Cerebellar nuclear complex (tissue), 1 donor: ENCODE measurements at places on chromosomes 4 and X.

DNA sequence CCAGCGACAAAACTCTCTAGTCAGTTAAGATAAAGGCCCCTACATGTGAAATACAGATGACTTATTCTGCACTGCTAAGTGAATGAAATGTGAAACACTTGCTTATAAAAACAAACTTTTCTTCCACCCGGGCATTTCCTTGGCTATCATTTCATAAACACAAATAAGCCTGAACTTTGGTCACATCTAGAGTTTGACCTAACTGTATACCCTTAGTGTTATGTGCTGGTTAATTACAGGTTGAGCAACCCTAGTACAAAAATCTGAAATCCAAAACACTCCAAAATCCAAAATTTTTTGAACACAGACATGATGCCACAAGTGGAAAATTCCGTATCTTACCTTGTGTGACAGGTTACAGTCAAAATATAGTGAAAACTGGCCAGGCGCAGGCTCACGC is 45.9 kb downstream of the SAT1 start:
- DNase-seq: no peak

DNA sequence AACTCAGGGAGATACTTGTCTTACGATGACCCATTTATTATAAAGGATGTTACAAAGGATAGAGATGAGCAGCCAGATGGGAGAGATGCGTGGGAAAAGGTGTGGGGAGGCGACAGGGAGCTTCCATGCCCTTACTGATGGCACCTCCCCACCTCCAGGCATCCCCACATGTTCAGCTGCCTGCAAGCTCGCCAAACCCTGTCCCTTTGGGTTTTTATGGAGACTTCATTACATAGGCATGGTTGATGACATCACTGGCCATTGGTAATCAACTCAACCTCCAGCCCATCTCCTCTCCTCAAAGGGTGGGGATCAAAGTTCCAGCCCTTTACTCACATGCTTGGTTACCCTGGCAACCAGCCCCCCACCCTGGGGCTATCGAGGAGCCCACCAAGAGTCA is 29.4 kb upstream of the SLC2A9 start:
- DNase-seq: no peak

DNA sequence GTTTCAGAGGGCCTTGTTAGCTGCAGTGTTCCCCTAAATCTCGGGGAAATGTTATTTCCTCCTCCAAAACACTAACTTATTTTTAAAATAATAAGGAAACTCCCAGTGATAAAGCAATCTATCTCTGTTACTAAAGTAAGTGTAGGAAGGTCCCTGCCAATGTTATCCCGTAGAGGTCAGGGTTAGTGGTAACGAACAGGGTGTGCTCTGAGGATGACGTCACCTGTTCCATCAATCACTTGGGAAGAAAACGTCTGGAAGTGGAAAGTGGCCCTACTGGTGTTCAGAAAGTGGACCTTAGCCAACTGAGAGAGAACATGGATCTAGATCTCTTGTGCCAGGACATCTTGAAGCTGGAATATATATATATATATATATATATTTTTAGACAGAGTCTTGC is 249.5 kb downstream of the BCOR start:
- no peak for DNase-seq

DNA sequence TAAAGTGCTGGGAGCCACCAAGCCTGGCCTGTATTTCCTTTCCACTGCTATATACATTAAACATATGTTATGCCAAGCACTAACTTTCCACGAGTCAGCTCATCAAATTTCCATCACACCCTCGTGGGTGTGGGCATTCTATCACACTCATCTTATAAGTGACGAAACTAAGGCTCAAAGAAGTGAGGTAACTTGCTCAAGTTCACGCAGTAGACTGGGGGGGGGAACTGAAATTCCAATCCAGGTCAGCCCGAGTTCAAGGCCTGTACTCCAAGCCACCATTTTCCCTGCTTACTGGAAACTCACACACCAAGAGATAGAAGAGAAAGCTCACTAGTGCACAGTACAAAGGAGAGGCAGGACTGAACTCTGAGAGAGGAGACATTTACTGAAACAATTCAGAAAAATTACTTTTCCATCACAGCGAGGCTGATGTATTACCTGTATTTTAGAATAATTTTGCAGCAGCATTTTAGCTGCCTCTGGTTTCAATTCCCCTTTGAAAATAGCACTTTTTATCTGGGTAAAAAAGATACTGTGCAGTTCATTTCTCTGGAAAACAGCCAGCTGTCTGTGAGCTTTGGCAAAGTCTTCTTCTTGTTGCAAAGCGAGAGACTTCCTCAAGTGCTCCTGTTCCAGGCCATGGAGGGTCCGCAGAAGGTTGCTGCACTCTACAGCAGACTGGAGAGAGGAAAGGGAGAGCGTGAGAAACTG is 76.8 kb downstream of the EVC2 start:
- DNase-seq: no peak

DNA sequence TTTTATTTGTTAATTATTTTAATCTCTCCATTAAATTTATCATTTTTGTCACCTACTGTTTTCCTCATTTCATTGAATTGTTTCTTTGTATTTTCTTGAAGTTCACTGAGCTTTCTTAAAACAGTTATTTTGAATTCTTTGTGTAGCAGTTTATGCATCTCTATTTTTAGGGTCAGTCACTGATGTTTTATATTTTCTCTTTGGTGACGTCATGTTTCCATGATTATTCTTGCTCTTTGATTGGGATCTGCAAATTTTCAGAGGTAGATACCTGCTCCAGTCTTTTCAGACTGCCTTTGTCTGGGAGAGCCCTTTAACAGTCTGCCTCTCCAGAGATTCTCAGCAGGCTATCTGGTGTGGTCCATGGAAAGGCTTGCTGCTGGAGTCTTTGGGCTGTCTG is 25.6 kb upstream of the TRPC5 start:
- no peak for DNase-seq

DNA sequence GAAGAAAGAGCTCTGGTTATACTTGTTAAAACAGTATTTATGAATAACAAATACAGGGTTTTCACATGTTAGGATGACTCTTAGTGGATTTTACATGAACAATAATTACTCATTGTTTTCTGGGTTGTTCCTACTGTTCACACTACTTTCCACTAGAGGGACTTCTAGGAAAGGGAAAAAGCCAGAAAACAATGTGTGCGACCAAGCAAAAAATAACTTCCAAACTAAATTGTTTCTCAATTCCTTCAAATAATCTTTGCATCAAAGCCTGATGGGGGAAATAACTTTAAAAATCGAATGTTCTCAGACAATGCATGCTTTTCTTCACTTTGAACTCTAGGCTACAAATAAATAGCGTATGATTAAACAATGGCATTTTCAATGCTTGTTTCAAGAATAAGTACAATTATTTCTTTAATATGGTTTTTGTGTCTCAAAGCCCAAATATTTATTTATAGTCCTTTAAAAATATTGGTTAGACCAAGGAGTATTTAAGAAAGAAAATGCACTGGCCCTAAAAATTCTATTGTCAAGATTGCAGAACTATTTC is 72.1 kb upstream of the ETNPPL start:
- DNase-seq: no peak

- DNase-seq: no peak
These were observed 244.1 kb downstream of the GPC3 start for GRCh38 chrX:133741303-133741702.

DNA sequence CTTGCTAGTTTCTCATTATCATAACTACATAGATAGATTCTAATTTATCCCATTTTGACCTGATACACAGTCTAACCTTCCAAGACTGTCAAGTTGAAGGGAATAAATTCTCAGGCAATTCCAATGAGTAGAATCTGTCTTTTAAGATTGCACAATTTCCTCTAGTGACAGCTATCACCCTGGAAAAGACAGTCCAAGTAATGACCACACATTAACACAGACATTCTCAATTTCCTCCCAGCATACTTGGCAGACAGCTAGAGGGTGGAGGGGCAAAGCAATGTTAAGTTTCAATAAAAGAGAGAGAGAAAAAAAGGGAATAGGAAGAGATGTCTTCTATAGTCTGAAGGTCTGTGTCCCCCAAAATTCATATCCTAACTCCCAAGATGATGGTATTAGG is 234.7 kb downstream of the LDB2 start:
- DNase-seq: no peak

GRCh38 chrX:79371101-79371500 is 4.0 kb upstream of the ITM2A start:
- no peak for DNase-seq

DNA sequence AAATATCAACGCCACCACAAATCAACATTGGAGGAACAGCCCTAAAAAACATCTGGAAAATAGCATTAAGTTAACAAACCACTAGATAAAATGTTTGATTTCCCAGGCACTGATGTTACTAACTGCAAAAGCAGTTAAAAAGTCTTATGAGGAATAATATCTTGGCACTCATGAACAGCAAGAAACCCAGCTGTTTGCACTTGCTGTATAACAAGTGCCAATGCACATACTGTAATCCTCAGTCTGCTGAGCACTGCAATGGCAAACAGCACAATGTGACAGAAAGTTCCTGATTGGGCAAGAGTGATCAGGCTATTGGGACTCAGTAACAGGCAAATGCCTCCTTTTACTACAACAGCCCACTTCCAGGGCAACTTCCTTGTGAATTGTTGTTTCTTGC is 20.8 kb upstream of the SEC24B start:
- no peak for DNase-seq

DNA sequence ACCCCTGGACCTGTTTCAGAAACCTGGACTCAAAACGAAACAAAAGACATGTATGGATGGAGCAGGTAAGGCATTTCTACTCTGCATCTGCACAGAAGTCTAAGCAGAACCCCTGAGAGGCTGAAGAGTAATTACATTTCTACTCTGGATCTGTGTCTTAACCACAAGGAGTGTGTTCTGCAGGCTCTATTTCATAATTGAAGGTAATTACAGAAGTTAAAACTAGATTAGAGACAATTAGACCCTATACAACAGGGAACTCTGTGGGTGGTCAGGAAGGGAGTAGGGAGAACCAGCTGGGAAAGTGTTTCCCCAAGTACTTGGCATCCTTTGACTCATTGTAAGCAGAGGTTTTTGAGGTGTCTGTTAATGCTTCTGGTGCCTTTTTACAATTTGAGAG is 69.8 kb downstream of the IGSF1 start:
- DNase-seq: no peak

DNA sequence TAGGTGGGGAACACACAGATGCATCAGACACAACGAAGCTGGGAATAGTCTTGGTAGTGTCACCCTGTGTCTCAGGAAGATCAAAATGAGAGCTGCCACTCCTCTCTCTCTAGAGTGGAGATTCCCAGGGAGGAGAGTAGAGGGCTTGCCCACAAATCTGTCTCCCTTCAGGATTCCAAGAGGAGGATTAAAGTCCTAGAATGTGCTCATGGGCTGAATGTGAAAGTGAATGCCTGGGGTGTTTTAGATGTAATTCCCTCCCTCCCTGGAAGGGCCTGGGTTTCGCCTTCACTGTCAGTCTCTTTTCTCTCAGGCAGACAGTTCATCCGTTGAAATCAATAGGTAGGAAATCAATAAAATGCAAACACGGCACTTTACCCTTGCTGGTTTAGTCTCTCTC is 282.6 kb upstream of the PPARGC1A start:
- no peak for DNase-seq

DNA sequence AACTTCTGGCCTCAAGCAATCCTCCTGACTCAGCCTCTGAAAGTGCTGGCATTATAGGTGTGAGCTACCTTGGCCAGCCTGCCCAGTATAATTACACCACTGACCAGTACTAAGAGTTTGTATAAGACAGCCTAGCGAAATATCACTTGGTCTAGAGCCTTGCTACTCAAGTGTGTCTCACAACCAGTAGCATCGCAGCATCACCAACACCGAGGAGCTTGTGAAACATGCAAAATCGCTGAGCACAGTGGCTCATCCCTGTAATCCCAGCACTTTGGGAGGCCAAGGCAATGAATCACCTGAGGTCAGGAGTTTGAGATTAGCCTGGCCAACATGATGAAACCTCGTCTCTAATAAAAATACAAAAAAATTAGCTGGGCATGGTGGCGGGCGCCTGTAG is 102.0 kb upstream of the GATB start:
- no peak for DNase-seq

DNA sequence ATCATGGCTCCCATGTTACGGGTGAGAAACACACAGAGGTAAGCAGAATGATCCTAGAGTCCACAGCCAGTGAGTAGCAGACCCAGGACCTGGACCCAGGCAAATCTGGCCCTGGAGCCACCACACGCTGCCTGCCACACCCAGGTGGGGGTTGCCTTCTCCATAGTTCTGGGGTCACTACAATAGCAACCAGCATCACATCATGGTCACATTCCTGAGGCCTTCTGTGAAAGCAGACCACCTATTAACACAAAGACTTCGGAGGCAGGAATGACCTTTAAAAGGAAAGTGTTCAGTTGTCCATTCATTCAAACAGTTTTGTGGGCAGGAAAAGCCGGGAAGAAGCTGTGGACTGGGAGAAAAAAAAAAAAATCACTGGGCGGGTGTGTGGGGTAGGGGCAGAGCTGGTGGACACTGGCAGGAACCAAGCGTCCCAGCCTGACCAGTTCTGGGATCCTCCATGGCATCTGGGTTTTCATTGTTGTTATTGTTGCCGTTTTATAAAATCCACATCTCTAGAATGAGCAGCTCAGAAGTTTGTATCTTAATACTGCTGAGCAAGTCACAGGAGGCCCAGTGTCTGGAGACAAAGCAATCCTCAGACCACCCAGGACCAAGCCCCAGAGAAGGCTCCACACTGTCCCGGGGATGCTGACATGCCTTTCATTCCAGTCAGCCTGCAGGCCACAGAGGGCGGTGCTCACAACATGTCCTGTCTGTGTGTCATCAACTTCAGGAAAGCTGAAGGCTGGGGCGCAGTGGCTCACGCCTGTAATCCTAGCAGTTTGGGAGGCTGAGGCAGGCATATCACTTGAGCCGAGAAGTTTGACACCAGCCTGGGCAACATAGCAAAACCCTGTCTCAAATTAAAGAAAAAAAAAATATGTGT is 67.0 kb downstream of the SEL1L3 start:
- no peak for DNase-seq

DNA sequence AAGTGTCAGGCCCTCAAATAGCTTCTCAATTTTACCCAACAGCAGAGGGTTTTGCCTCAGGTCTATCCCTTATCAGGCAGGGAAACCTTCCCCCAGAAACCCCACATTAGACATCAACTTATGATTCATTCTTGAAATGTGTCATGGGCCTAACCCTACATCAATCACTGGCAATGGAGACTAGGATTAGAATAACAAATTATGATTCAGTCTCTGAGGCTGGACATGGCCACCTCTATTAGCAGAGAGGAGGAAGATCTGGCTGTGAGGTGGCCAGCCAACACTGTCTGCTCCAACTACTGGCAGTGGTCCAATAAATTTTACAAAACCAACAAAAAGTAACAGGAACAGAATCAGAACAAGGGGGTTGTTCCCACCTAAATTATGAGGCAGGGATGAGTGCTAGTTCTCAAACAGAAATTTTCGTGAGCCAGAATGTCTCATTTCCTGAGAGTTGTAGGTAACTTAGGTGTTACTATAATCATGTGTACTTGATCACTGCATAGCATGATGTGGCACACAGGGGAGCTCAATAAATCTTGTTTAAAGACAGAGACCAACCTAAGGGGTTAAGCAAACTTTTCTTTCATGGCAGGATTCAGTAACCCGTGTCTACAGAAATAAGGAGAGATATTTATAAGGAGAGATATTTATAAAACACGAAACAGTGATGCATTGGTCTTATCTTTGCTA is 126.8 kb downstream of the NFKB1 start:
- DNase-seq: no peak
